ENCODE measurements at places on chromosomes 5 and 9.
A peak's percentile ranks its signal among the peaks of the same experiment; 100 is the strongest.

DNA sequence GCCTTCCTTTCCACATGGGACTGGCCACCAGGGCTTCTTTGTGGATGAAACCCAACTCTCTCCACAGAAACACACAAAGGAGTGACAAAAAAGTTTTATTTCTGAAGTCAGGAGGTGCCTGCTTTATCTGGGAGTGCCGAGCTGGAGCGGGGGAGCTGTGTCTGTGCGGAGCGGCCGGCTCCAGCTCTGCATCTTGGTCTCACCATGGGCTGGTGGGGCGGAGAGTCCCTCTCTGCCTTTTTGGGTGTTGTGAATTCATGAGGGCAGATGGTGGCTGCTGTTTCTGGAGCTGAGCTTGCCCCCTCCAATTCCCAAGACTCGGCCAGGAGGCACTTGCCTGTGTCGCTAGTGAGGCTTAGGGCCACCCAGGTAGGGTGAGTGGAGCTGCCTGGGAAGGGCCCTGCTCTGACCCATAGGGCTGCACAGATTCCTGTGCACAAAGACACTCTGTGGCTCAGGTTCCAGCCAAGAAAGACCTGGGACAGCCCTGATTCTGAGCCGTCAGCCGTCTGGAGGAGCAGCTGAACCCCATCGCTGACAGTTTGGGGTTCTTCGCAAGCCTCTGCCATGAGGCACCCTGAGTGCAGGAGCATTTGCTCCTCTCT lies 1.4 kb downstream of the DBH start:
- no peak for DNase-seq

DNA sequence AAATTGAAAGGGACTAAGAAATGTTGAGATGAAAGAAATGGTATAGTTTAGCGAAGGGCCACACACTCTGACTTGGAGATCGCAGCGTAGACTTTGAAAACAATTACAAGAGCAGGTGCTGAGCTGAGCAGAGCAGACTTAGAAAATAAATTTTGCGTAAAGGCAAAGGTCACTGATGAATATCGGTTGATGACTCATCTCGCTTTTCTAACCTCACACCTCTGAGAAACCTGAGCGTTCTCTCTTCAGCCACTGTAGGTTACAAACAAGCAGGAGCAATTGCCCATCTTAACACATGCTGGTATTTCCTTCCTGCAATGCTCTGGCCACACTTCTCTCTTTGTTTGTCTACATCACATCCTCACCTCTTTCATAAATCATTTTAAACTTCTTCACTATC lies 190.6 kb upstream of the C9orf72 start:
- no peak for DNase-seq

- no peak for DNase-seq
These were observed 5.5 kb upstream of the COL5A1 start for GRCh38 chr9:134636149-134636507.

DNA sequence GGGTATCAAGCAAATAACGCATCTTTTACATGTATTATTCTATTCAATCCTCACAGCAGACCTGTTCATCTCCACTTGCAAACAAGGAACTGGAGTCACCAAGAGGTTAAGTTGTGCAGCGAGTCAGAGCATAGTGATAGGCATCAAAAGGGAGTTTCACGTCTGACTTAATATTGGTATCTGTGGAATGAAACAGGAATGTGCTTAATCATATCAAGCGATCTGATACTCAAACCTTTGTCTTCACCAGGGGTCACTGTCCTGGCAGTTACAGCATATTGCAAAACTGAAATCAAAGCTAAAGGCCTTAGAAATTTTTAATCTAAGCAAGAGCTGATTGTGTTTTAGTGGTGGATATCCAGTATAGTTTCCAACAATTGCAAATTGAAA lies 271.6 kb downstream of the PLK2 start:
- DNase-seq, result no peak

DNA sequence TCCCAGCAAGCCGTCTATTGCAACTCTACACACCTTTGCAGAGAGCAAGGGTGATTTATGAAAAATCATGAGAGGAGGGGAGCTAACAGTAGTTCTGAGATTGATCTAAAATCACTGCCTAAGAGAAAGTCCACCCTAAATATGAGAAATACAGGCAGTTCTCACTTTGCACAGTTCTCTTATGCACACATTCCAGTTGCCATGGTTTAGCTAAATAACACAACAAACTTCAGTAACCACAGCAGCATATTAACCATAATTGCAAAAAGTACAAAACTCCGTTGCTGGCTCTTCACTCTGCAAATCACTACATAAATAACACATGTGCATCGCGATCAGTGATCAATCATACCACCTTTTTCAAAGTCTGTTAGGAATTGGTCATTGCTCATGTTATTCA lies 31.1 kb downstream of the PGGT1B start:
- DNase-seq, result no peak

GRCh38 chr9:98404237-98404636 lies 148.8 kb upstream of the TBC1D2 start:
- no peak for DNase-seq

GRCh38 chr5:167944121-167944852 lies 347.2 kb upstream of the WWC1 start:
- DNase-seq, result no peak

GRCh38 chr5:103232393-103232999 lies 26.1 kb upstream of the MACIR start:
- DNase-seq, result peak; percentile 48

DNA sequence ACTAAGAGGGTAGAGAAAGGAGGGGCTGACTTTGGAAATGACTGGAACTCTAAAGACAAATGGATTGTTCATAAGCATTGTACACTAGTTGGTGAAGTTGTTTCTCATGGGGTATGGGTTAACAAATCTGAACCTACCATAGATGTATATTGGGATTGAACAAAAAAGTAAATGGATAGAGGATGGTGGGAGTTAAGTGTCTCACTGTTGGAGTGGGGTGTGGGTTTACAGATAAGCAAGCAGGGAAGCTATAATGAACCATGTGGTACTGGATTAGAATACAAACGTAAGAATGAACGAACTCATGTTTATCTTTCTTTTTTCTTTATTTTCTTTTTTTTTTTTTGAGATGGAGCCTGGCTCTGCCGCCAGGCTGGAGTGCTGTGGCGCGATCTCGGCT lies 17.8 kb downstream of the GNG10 start:
- no peak for DNase-seq

DNA sequence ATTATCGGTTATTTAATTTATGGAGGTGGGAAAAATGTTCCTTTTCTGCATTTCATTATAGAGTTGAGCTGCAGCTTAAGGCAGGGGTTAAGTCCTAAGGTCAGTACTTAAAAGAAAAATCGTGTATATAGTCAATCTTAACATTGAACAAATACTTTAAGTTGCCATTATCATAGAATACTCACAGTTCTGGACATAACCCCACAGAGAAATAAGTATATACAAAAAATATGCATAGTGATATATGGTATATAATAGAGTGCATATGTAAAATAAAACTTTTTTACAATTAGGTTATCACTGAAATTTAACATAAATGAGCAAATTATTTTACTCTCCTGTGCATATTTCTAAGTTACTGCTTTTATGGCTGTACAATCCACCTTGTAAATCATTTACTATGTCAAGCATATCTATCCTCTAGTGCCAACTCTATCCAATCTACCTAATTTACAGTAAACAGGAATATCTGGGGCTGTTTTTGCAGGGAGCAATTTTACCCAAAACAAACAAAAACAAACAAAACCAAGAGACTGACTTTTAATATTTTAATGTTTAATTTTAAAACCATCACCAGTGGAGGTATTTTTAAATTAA lies 28.8 kb downstream of the TTC39B start:
- no peak for DNase-seq

DNA sequence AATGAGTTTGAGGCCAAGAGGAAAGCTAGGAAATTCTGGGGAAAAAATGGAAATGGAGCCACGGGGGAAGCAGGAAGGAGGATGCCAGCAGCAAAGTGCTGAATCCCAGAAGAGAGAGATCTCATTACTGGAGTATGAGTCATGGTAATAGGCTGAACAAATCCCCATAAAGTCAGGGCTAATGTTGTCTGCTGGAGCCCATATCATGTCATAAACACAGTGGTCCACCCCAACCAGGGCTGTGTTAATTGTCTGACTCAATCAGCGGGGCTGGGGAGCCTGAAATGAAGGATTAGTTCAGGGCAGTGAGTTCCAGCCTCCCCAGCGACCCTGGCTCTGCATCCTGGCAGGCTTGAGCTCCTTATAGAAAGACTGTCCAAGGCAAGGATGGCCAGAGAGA lies 68.8 kb downstream of the TLR4 start:
- peak; percentile 32 for DNase-seq

- peak; percentile 86 for DNase-seq
These were observed 212.8 kb downstream of the NXNL2 start for GRCh38 chr9:88747768-88748167.

- no peak for DNase-seq
These were observed 174.5 kb upstream of the PITX1 start for GRCh38 chr5:135208555-135208902.

DNA sequence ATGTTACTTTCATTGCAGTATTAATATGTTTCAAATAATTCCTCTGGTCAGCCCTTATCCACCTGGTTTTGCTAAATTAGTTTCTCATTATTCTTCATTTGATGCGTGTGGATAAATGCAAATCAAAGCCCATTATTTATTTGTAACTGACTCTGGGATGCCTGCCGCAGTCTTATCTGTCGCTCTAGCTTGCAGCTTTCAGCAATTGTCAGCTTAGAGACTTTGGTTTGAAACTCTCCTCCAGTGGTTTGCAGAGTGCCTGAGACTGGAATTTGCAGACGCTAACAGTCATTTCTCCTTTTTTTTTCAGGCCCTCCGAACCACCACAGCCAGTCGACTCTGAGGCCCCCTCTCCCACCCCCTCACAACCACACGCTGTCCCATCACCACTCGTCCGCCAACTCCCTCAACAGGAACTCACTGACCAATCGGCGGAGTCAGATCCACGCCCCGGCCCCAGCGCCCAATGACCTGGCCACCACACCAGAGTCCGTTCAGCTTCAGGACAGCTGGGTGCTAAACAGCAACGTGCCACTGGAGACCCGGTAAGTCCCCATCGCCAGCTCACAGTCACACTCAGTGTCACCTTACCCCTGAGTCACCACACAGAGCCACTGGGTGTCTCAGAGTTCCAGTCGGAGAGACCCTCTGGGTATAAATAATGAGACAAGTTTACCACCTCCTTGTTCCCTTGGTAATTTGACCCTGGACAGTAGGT lies 339.0 kb upstream of the WWC1 start:
- no peak for DNase-seq

Data from NB4 (cell line).